ENCODE measurements at places on chromosomes 6 and 20.

DNA sequence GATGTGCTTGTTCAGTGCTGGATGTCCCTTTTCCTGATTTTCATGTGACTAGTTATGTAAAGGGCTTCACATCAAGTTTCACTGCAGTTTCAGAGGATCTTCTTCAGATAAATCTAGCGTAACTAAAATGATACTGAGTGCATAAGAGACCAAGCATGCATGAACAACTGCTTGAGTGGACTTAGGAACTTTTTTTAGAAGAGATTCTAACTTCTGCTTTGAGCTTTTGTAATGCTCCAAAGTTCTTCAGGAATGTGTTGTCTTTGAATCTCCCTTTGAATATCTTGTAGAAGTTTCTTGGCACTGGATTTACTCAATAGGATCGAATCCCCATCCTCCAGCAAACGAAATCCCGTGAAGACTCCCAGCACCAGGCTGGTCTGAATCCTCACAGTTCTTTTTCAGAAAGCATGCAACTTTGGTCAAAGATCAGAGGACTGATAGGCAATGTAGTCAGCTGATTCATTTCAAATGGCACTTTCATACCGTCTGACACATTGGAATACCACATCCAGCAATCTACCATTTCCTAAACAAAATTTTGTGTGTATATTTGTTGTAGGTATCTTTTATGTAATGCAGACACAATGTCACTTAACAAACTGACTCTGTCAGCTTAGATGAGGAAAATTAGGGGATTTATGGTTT is 33.2 kb downstream of the ENPP1 start:
- no peak for DNase-seq

DNA sequence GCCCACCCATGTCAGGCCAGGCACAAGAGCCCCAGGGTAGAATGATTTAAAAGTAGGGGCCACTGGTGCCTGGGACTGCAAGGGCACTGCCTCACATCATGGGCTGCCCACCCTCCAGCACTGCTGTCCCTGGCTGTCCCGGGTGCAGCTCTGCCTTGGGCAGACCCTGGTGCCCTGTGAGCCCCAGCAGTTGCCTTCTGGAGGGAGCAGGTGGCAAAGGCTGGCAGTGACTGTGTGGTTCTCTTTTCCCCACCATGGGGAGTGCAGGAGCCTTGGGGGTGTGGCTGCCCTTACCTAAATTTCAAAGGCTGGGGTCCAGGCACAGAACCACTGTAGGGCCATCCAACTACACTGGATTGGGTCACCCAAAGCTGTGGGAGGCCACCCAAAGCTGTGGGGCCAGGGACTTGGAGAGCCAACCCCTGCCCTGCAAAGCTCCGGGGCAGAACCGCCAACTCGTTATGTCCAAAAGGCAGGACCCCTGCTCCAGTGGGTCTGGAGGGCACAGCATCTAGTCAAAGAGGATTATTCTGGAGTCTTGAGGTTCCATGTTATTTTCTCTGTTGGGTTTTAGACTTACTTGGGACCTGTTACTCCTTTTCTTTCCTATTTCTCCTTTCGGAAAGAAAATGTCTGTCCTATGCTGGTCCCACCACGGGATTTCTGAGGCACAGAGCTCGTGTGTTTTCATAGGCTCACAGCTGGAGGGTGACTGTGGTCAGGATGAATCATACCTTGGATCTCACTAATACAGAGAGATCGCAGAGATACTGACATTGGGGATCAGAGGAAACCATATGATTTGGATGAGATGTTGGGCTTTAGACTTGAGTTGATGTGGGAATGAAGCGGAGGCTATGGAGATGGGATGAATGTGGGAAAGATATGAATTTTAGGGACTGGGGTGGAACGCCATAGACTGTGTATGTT is 65.3 kb downstream of the RAMACL start:
- no peak for DNase-seq

DNA sequence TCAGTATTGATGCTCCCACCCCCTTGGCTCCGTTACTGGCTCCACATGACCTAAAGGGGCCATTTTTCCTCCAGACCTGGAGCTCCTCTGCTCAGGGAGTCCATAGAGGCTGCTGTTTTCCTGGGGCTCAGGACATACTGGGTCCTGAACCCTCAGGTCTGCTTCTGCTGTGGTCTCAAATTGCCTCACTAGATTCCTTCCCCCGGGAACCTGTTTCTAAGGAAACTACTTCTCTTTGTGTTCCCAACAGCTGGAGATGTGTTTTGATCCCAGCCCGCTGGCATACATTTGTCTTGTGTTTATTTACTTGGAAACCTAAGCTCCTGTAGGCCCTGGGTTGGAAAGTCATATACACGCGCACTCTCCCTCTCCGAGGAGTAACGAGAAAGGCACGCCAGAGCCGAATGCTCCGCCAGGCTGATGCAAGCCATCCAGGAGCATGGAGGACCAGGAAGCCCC is 222.8 kb downstream of the UST start:
- no peak for DNase-seq

DNA sequence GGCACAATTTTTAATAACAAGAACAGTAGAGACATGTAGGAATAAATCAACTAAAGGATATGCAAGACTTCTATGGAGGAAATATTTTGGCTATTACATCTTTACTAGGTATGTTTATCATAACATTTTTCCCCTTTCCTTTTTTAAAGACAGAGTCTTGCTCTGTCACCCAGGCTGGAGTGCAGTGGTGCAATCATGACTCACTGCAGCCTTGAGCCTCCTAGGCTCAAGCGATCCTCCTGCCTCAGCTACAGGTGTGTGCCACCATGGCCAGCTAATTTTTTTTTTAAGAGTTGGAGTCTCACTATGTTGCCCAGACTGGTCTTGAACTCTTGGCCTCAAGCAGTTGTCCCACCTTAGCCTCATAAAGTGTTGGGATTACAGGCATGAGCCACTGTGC is 37.0 kb downstream of the AKAP7 start:
- DNase-seq: no peak

GRCh38 chr6:34524499-34524898 is 31.6 kb downstream of the SPDEF start:
- DNase-seq: no peak

DNA sequence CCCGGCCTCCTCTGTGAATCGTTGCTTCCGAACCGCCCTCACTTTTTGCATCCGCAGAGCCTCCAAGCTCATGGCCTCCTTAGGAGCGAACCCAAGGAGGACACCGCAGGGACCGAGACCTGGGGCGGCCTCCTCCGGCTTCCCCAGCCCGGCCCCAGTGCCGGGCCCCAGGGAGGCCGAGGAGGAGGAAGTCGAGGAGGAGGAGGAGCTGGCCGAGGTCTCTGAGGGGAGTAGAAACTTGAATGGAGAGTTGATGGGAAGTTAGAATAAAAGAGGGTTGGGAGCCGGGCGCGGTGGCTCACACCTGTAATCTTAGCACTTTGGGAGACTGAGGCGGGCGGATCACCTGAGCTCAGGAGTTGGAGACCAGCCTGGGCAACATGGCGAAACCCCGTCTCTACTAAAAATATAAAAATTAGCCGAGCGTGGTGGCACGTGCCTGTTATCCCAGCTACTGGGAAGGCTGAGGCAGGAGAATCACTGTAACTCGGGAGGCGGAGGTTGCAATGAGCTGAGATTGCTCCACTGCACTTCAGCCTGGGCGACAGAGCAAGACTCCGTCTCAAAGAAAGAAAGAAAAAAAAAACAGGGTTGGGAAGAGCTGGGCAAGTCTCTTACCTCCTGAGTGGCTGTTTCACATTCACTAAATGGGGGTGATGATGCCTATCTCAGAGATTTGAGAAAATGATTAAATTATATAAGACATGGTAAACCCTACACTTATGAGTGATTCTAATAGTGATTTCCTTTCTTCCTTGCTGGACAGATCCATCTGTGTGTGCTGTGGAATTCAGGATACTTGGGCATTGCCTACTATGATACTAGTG is 805 bp downstream of the MSH5 start:
- DNase-seq: no peak

- DNase-seq: peak; percentile 35
Observed at GRCh38 chr20:41738604-41739206, 120.5 kb upstream of the CHD6 start.

DNA sequence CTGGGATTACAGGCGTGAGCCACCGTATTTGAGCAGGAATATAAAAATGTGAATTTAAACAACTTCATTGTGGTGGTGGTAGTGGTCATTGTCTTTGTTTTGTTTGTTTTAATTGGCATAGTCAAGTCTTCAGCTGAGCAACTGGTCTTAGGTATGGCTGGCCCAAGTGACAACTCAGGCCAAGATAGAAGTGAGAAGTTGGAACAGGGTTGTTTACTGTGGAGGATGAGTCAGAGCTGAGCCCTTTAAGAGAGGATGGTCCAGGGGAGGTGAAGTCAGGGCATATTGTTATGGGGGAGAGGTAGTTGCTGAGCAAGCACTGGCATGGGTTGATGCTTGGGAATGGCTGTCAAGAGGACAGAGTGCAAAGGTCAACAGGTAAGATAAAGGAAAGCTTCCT is 308.2 kb downstream of the FARS2 start:
- no peak for DNase-seq

DNA sequence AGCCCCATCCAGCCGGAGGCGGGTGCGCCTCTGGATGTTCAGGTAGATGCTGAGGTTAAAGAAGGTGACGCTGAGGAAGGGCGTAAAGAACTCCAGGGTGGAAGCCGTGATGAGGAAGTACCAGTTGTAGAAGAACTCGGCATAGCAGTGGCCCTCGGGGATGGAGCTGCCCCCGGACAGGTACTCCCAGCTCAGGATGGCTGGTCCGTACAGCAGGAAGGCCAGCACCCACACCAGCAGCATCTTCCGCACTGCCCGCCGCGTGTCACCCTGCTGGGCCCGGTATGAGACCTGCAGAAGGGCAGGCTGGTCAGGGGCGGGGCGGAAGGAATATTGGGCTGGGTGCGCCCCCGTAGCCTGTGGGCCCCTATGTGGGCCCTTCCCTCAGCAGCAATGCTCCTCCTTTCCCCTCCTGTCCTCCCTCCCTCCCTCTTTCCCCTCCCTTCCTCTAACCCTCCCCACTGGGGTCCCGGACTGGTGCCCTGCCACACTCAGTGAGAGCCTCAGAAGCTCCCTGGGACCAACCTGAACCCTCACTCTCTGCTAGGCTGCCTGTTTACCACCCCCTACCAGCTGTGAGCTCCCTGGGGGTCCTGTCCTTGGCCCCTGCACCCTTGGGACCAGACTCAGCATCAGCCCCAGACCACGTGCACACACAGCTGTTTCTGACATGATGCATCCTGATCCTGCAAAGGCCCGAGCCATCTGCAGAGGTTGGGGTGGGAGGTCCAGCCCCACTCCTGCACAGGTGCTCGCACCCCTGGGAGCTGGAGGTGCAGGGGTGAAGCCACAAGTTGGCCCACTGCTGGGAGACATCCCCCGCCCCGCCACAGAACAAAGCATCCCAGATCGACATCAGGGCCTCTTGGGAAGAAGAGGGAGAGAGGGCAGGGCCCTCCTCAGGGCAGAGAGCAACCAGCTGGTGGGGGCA is 3.2 kb downstream of the HRH3 start:
- no peak for DNase-seq

- no peak for DNase-seq
Observed at GRCh38 chr6:39344821-39345280, 22.3 kb upstream of the KCNK16 start.

DNA sequence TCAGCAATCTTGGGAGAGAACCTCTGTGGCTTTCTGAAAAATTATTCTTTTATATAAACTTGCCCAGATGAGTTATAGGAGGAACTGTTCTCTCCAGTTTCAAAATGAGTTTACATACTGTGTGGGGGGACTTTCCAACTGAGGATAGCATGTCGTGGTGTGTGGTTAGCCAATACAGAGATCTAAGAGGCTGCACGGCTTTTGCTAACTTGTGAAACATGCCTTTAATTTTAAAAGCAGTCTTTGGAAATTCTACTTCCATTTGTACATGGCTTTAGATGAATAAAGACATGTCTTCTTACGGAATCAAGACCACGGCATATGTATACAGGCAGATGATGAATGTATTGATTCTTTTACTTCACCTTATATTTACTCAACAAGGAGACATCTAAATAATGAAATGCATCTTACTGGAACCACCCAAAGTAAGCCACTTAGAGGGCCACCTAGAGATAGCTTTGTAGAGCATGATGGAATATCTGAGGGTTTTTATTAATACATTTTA is 39.8 kb downstream of the HIVEP1 start:
- no peak for DNase-seq

- DNase-seq: no peak
Observed at GRCh38 chr6:170174771-170175643, 115.9 kb downstream of the DLL1 start.
